Amygdala (tissue), 56 donors: ENCODE measurements at places on chromosomes 6 and 20.

GRCh38 chr6:158174514-158174913, 6.4 kb downstream of the GTF2H5 start:
- DNase-seq, result no peak

DNA sequence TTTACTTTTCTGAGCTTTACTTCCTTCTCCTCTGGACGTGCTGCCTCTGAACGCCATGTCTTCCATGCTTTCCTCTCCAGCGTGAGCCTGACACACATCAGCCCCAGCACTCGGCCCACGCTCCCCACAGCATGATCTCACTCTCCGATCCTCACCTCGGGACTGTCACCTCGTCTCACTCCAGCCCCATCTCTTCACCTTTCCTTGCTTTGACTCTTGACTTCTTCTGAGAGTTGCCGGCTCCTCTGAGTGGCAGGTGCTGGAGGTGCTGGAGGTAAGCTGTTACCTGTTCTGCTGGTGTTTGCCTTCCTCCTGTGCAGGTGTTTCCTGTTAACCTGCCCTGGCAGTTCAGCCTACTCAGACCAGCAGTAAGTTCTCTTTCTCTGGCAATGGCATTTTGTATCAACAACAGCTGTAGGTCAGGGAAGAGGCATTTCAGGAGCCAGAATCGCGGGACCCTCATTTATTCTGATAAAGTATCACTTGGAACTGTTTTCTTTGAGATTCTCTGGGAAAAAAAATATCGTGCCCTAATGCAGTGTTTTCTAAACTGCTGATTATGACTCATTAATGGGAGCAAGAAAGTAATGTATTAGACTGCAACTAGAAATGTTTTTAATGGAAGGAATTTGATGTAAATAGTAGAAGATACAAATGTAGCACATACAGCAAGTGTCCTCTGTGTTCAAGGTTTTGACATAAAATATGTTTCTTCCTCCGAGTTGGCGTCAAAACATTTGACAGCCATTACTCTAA, 106.5 kb downstream of the ARID1B start:
- no peak for DNase-seq

DNA sequence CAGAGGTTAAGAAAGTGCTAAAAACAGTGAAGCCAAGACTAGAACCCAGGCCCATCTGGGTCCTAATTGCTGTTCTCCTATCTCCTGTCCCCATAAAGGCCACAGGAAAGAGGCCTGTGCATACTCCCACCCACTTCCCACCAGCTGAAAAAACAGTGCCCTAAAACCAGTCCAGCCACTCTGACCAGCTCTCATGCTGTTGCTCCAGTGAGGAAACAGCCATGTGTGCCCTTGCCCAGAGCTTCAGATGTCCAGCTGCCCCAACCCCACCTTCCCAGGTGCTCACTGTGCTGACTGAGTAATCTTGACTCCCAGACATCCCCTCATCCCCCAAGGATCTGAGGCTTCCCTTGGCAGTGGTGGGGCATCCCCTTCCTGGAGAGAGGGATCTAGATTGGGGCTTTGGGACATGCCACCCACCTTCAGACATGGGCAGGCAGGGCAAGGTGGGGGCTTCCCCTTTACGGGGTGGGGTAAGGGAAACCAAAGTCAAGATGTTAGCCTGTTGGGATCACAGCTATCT, 28.7 kb downstream of the KCNK5 start:
- DNase-seq, result no peak

DNA sequence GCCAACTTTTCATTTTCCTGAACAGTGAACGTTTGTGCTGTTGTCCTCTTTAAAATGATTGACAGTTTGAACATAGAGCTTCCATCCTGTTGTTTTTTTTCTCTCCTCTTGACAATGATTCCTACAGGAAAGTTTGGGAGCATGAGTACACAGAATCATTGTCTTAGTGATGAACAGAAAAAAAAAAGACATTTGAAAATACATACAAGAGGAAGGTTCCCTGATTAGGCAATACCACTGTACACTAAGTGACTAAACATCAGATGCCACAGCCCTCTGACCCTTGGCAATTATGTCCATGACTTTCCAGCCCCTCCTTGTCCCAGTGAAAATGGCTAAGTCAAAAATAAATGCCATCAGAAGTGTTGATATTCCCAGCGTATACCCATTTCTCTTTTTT, 71.5 kb downstream of the RTN4IP1 start:
- no peak for DNase-seq

DNA sequence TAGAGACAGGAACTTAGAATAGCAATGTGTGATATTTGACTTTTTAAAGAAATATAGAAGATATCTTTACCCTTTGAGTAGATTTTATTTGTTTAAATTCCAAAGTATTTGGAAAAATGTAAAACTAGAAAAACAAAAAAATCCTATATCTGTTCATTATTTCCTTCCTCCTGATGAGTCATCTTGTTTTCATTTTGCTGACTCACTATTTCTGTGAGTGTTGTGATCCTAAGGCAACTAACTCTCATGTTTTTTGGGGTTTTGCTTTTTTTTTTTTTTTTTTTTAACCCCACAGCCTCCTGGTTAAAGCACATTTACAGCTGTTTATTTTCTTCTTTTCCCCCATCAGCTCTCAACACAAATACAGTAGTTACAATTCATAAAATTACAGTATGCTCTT, 37.8 kb upstream of the THEMIS start:
- no peak for DNase-seq

DNA sequence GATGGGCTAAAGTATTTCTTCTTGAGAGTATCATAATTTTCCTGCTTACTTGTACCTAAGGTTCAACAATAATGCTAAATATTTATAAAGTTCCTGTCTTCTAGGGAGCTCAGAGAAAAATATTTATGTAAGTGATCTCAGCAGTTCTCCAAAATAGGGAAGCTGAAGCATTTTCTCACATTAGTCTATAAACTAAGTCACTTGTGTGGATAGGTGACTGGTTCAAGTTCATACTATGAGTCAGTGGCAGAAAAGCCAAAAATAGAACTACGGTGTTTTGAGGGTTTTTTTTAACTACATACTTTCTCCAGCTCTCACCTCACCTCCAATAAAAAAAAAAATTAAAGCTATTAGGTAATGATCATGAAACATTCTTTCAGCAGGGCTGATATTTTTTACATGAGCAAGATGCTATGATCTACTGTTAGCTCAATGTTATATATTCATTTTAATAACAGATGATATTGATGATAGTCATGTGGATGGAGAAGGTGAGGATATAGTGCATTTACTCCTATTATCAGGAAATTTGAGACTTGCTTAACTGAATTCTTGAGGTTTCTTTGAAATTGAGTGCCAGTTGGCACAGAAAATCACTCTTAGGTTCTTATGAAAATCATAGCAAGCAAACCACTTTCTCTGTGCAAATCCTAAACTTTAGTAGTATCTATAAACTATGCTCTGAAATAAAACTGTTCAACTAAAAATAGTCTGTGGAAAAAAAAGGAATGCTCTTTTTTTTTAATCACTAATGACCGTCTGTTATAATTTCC, 4.1 kb upstream of the MOXD1 start:
- no peak for DNase-seq

GRCh38 chr20:19530006-19530405, 228.1 kb upstream of the RIN2 start:
- DNase-seq, result no peak

- DNase-seq, result no peak
Measured at GRCh38 chr6:41193171-41193734, 7.7 kb downstream of the TREML2 start.

DNA sequence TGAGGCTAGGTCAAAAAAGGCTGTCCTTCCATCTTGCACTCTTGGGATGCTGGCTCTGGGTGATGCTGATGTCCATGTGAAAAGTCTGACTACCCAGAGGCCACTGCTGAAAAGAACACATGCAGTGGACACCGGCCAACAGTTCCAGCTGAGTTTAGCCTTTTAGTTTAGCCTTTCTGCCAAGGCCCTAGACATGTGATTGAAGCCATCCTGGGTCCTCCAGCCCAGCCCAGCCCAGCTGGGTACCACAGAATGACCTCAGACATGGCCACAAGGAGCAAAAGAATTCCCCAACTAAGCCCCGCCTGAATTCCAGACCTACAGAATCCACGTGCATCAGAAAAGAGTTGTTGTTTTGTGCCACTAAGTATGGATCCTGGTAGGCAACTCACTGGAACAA, 17.4 kb downstream of the PIGT start:
- DNase-seq, result peak; percentile 90

DNA sequence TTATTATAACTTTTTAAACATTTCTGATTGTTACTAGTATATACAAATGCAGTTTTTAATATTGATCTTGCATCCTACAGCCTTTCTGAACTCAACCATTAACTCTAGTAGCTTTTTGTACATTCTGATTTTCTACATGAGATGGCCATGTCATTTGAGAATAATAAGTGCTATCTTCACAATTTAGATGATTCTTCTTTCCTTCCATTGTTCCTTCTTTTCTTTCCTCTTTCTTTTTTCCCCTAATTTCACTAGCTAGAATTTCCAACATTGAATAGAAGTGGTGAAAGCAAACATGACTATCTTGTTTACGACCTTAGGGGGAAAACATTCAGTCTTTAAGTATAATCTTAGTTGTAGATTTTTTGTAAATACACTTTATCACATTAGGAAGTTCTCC, 128.2 kb upstream of the PRSS16 start:
- no peak for DNase-seq

- DNase-seq, result no peak
Measured at GRCh38 chr6:143258945-143259344, 191.6 kb downstream of the ADAT2 start.

DNA sequence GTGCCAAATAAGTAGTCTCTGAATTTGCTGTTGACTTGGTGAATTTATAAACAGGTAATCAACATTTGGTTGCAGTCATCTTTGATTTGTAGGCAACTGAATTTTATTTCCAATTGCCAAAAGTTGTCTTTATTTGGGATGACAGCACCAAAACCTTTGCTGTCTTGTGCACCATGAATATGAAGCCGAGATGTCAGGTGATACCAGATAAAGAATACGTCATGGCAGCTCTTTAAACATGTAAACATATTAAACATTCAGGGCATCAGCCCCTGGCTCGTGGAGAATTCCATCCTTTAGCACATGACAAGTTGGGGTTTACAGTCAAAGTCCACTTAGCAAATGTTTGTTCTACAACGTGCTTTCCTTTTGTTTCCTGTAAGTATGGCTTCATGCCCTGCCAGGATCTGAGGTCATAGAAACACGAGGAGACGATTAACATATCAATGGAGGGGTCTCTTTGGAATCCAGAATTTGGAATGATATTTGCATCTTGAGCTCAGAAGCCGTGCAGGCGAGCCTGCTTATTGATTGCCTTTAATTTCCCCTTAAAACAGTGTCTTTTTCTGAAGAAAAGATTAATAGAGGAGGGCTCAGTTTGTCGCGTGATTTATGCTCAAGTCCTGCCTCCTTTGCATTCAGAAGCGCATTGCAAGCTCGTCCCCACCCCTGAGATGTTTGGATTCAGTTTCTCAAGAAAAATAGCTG, 170.2 kb upstream of the ZNF217 start:
- no peak for DNase-seq

GRCh38 chr6:43759136-43759906, 10.7 kb upstream of the VEGFA start:
- no peak for DNase-seq

- no peak for DNase-seq
Measured at GRCh38 chr6:52271852-52272460, 12.6 kb downstream of the MCM3 start.

- DNase-seq, result no peak
Measured at GRCh38 chr20:35011589-35012226, 56.0 kb downstream of the MYH7B start.

GRCh38 chr20:62910777-62911497, 15.4 kb downstream of the DIDO1 start:
- no peak for DNase-seq

DNA sequence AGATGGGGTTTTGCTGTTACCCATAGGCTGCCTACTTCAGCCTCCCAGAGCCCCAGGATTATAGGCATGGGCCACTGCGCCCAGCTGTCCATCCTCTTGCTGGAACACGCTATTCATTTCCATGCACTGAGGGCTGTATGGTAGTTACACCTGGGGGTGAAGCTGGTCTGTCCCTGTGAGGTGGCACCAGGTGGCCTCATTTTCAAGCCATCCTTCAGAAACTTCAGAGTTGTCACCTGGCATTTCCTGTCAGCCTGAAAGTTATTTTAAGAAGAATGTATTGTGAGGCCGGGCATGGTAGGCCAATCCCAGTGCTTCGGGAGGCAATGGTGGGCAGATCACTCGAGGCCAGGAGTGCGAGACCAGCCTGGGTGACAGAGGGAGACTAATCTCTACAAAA, 147.6 kb downstream of the DTNBP1 start:
- DNase-seq, result no peak

- no peak for DNase-seq
Measured at GRCh38 chr20:2349801-2350200, 30.9 kb upstream of the TGM6 start.
